CD4-positive, alpha-beta memory T cell (primary cell): ENCODE measurements at places on chromosomes 4 and X.

GRCh38 chr4:20319825-20320612 is 68.3 kb downstream of the SLIT2 start:
- no peak for DNase-seq

DNA sequence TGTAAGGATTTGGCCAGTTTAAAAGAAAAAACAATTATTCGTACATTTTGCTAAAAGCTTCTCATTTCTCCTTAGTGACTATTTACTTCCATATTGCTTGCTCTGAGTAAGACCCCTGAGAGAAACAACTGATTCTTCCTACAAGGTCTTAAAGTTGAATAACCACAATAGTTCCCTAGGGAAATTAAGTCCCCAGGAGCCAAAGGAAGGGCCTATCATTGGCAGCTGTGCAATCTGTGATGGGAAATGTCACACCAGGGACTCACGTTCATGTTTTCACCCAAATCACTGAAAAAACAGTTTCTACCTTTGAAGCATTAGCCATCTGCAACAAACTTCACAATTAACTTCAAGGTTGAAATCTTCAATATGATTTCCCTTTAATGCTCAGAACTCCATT is 66.7 kb downstream of the JADE1 start:
- no peak for DNase-seq

DNA sequence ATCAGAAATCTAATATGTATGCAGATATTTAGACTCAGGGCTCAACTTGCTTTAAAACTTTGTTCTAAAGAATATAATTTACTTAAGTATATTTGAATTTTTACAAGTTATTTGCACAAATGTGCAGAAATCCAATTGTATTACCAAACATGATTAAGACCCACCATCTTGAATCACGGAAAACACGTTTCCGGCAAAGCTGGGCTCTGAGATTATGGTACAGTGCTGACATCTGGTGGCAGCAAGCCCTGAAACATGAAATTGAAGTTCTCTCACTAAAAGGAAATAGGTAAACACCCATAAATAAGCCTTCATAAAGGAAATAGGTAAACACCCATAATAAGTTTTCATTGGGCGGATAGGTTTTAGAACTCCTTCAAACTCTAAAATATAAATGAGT is 98.3 kb upstream of the MAOA start:
- peak; percentile 59 for DNase-seq

DNA sequence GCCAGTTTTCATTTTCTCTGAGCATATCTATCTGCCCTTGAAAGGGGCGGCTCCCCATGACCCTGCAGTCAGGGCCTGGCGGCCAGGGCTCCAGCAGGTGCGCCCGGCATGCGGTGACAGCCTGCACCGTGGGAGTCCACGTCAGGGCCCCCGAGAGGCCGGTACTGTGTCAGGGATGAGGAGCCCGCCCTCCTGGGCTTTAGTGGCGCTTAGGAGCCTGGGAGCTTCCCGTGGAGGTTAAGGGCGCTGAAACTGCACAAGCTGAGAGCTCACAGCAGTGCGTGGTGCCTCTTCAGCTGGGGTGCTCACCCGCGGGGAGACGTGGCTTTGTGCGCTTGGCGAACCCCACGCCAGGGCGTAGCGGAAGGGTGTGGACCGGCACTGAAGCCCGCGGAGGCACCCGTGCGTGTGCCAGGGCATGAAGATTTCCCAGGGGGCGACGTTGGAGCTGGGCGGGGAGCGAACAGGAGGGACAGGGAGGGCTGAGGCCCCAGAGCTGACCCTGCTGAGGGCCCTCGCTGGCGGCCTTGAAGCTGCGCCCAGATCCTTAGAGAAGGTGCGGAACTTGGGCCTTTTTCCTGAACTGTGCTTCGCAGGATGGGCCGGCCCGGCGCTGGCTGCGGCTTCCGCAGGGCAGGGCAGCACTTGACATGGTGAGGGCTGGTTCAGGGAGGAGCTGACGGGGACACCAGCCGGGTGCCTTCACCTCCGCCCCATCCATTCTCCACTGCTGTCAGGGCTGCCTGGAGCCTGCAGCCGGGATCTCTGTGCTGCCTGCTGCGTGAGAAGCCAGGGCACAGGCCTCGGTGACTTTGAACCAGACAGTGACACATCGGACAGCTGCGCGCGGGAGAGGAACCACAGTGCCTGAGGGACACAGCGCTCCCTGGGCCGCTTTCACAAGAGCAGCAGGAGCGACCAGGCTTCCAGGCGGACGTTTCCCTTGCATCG is 32.9 kb downstream of the HTT-AS start:
- peak; percentile 55 for DNase-seq

DNA sequence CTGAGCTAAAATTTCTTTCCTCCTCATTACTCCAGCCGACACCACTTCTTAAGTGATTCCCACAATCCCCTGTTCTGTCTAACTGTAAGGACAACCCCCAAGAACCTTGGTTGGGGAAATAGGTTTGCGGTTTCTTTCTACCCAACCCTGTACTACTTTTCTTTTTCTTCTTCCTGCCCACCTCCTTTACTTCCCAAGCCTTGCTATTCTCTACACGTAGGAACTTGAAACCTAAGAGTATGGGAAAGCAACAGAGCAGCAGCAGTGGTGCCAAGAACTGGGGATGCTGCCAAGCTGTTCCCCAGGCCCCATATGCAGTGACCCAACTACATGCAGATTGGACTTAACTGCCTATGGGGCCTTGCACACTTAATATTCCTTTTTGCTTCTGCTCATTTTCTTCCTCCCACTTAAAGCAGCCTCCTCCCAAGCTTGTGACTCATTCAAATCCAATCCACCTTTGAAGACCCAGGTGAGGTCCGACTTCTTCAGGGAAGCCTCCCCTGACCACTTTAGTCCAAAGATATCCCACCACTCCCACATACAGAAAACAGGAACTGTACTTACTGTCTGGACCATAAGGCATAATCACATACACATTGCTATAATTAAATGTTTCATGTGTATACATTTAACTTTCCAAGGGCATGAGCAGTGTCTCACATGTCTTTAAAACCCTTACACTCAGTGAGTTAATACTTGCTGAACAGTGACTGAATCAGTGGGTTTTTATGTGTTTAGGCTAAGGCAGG is 1.7 kb downstream of the FAM120C start:
- DNase-seq: no peak

- peak; percentile 9 for DNase-seq
These were observed 1.4 kb downstream of the SEL1L3 start for GRCh38 chr4:25861280-25861950.

- DNase-seq: no peak
These were observed 489.9 kb downstream of the INPP4B start for GRCh38 chr4:142356118-142356759.

- no peak for DNase-seq
These were observed 51.4 kb upstream of the EMCN start for GRCh38 chr4:100569196-100569595.

GRCh38 chrX:107677909-107678308 is 49.6 kb downstream of the PRPS1 start:
- no peak for DNase-seq

- no peak for DNase-seq
These were observed 29.7 kb upstream of the HPSE start for GRCh38 chr4:83364312-83364711.

GRCh38 chr4:119942806-119943205 is 123.8 kb downstream of the MAD2L1 start:
- DNase-seq: no peak

GRCh38 chrX:7083468-7084396 is 63.8 kb upstream of the STS start:
- DNase-seq: peak; percentile 79
